CD4-positive, CD25-positive, alpha-beta regulatory T cell (primary cell): ENCODE measurements at places on chromosomes 4 and X. TPM values are rescaled to one million over a fixed set of nuclear protein-coding genes. Genes with fewer than 3 reads are reported as not detected.

The IL13RA1 gene
- not detected for total RNA-seq

The TMEM144 gene
- not detected for total RNA-seq

The FATE1 gene
- total RNA-seq: not detected

DNA sequence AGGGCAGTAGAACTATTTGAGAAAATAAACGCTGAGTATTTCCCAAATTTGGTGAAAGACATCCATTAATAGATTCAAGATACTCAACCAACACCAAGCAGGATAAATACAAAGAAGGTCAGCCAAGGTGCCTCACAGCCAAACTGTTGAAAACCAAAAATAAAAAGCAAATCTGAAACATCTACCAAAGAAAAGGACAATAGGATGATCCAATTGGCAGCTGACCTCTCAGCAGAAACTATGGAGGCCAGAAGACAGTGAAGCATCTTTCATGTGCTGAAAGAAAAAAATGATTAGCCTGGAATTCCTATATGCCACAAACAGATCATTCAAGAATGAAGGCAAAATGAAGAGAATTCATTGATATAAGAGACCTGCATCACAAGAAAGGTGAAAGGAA is 44.9 kb downstream of the USP46 start:
- DNase-seq: no peak

DNA sequence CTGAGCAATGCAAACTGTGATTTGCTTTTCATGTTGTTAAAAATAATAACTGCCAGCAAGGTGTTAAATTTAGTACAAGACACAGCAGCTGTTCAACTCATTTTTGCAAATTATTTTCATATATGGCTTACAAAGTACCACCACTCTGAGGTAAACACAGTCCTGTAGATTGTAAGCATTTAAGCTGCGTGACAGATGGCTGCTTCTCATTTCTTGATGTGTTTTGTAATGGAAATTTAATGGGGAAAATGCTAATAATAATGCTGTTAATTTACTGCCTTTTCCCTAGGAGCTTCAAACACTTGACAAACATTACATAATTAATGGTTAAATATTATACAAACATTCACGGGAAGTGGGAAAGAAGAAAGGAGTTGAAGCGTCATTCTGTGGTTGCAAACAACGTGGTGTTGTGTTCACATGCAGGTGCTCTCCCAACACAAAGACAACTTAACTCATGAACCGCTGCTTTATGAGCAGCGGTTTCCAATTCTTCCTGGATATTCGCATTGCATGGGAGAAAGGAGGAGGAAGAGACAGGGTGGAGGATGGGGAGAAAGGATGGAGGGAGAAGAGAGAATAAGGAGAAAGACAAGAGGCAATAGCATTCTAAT is 236.8 kb upstream of the VCX start:
- DNase-seq: no peak

- no peak for DNase-seq
These were observed 15.6 kb downstream of the SRPX start for GRCh38 chrX:38205039-38205438.

DNA sequence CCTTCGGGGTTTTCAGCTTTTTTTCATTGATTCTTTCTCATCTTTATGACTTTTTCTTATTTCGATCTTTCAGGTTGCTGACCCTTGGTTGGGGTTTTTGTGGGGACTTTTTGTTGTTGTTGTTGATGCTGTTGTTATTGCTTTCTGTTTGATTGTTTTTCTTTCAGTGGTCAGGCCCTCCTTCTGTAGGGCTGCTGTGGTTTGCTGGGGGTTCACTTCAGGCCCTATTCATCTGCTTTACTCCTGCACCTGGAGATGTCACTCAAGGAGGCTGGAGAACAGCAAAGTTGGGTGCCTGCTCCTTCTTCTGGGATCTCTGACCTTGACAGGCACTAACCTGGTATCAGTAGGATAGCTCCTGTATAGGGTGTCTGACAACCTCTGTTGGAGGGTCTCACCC is 39.9 kb upstream of the PCDH18 start:
- no peak for DNase-seq

- DNase-seq: no peak
These were observed 102.6 kb downstream of the DHRSX start for GRCh38 chrX:2398064-2398656.

DNA sequence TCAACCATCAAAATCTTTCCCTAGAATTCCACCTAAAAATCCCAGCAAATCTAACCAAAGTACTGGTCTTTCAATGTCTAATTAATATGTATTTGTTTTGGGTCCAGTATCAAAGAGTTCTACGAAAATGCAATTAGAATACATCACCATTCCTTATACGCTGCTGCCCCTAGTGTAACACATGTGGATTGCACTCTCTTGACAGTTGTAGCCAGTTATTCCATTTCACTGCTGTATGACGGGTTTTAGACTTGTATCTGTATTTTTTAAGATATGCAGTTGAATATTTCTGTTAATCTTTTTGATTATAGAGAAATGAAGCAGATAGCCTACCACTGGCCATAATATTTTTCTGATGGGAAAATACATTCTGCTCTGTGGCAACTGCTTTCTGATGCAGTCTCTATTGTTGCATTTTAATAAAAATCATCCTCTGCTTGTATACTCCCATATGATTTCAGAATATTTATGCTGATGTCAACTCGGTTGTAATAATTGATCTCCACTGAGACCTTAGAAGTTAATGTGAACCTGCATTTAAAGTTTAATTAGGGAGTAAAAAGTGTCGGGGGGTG is 17.1 kb upstream of the PAGE2B start:
- peak; percentile 36 for DNase-seq

GRCh38 chr4:54659749-54660535 is 2.2 kb downstream of the KIT start:
- DNase-seq: no peak
